Right cardiac atrium (tissue), 5 donors: ENCODE measurements at places on chromosomes 5 and 9.

DNA sequence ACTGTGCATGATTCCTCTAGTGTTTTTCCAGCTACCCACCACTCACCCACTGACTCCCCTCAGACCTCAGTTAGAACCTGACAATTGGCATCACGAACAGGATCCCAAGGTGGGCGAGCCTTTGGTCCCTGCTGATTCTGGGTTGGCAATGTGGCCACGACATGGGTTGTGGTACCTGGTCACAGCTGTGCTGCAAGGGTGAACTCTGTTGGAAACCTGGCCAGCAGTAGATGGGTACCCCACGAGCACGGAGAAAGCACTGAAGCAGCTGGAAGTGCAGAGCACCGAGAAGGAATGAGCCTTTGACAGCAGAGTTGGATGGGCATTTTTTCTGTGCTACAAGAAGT, 180.1 kb downstream of the PDE4D start:
- DNase-seq: no peak

DNA sequence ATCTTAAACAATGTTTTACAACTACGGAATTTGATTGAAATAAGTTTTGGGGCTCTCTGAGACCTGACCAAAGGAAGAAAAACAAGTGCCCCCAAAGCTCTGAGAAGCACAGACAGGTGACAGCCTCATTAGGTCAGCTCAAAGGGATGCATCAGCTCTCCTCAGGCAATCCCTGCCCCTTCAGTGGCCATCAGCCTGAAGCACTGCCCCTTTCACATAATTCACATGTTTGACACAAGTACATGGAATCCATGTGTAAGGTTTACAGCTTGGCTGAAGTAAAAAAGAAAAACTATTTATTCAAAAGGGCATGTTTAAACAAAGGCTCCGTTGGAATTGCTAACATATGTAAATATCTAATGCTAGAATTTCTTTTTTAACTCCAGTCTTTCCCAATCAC, 56.3 kb downstream of the TSSK1B start:
- no peak for DNase-seq

GRCh38 chr5:147519380-147519779, 9.5 kb upstream of the DPYSL3 start:
- DNase-seq: no peak

GRCh38 chr5:83026930-83027687, 50.1 kb downstream of the TMEM167A start:
- no peak for DNase-seq

DNA sequence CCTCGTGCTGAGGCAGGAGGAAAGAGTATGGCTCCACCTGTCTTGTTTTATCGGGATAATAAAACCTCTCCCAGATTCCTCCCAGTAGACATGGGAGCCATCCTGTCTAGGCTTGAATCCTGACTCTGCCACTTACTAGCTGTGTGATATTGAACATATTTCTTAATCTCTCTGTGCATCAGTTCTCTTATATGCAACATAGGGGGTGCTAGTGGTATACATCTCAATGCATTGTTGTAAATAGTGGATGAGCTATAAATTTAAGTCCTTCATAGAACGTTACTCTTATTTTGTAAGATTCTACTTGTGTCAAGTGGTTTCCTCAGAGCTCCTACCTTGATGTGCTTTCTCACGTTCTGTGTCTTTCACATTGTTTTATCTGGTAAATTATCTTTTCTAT, 417.7 kb upstream of the POU5F2 start:
- no peak for DNase-seq

DNA sequence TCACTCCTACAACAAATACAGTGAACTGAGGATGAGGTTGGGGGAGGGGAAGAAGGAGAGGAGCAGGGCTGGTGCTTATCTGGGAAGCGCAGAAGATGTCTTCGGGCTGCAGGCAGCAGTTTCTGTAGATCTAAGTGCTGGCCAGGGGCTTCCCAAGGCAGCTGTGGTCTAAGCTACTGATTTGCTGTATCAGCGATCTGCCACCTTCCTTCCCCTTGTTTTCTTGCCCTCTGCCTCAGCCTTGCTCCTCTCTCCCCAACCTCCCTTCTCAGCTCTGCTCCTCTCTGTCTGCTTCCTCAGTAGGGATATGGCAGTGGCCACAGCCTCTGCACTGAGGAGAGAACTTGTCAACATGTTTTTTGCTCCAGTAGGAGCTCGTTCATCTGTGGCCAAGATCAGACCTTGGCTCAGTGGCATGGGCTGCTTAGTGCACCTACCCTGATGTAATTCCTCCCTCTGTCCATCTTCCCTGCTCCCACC, 42.8 kb upstream of the IL6ST start:
- no peak for DNase-seq

DNA sequence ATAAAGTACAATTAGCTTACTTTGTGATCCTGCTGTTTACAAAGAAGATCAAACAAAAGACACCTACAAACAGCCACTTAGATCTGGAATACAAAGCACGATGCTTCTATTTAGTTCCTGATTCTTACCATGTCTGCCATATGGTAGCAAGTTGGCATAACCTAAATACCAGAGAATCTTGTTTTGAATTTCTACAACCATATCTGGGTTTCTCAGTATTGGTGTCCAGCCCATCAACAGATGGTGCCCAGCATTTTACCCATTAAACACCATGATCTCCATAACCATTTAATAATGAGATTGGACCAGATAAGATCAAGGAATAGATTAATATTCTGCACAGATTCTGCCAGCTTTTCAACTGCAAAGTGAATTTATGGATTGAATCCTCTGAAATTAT, 29.8 kb downstream of the SLC24A2 start:
- DNase-seq: no peak
